ENCODE measurements at places on chromosomes 16 and 17. TPM values are rescaled to one million over a fixed set of nuclear protein-coding genes. Genes with fewer than 3 reads are reported as not detected.

DNA sequence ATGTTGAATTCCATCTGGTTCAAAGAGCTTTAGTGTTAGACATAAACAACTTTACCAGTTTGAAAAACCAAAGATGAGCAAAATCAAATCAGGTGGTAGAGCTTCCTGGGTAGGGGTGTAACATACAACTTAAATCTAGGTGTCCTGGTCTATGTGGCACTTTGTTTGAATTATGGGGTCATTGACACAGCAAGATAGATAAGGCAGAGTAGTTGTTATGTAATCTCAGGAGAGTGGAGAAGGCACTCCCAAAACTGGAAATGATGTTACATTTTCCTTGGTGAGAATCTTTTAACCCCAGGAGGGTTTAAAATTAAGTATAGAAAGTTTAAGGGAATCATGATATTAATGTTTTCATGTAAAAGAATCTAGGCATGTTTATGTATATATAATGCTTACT, 31.9 kb downstream of the CCDC42 start:
- DNase-seq = no peak

The PRRT2 gene
- 2.1 TPM for polyA plus RNA-seq

The SRCIN1 gene
- polyA plus RNA-seq = not detected

DNA sequence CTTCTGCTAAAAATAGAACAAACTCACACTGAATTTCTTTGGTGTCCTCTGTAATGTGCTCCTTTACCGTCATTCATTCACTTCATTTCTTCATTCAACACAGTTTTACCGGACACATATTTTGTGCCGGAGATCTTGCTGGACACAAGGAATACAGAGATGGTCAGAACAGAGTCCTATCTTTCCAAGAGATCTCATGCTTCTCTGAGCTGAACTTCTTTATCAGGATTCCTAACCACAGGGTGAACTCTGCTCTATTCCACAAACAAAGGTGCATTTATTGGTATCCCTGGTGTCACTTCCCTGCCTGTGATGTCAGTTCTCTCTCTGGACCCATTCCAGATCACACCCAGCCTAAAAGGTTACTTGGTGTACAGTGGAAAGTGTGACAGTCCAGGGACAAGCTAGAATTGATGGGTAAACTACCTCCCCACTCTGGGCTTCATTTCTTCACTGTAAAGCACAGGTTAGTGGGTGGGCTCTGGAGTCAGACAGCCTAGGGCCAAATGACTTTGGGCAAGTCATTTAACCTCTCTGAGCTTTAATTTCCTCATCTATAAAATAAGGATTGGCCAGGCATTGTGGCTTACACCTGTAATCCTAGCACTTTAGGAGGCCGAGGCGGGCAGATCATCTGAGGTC, 4.2 kb downstream of the IFI35 start:
- DNase-seq = no peak

The CD300H gene
- polyA plus RNA-seq = not detected

- no peak for DNase-seq
Measured at GRCh38 chr16:87094556-87094865, 222.7 kb downstream of the C16orf95 start.

The KRTAP4-4 gene
- not detected for polyA plus RNA-seq

GRCh38 chr17:71464241-71464640, 656.6 kb upstream of the SOX9 start:
- DNase-seq = no peak

DNA sequence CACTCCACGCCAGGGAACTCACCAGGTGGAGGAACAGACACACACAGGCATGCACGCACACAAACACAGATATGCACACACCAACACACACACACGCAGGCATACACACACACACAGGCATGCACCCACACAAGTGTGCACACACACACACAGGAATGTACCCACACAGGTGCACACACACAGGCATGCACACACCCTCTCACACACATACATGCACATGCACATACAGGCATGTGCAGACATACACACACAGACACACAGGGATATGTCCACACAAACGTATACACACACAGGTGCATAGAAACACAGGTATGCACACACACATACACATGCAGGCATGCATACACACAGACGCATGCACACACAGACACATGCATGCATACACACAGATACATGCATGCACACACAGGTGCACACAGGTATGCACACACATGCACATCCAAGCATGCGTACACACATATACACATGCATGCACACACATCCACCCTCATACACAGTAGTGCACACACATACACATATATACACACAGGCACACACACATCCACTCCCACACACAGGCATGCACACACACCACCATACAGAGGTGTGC, 39.2 kb downstream of the COTL1 start:
- DNase-seq = no peak

DNA sequence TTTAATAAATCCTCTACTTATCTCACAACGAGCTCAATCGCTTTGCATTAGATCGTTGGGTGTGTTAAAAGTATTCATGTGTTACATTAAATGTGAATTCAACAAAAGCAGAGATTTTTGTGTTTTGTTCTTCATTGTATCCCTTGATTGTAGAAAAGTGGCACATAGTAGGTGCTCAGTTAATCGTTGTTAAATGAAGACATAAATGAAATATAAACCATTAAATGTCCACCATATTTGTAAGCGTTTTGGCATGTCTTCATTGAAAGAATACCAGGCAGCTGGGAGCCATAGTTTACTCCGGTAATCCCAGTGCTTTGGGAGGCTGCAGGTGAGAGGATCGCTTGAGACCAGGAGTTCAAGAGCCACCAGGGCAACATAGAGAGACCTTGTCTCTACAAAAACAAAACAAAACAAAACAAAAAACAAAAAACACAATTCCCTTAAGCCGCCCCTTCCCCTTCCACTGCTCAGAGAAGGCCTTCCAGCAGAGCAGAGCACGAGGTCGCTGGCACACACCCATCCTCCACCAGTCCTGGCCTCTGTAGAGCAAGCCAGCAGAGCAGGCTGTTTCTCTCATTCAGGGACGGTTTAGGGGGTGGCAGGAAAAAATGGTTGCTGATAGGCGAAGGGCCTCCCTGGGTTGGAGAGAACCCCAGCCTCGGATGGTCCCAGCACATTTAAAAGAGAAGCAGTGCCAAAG, 673 bp upstream of the CHD9 start:
- peak; percentile 63 for DNase-seq

The PITPNM3 gene
- polyA plus RNA-seq = 6.5 TPM
